ENCODE measurements at places on chromosomes 7 and 10.

DNA sequence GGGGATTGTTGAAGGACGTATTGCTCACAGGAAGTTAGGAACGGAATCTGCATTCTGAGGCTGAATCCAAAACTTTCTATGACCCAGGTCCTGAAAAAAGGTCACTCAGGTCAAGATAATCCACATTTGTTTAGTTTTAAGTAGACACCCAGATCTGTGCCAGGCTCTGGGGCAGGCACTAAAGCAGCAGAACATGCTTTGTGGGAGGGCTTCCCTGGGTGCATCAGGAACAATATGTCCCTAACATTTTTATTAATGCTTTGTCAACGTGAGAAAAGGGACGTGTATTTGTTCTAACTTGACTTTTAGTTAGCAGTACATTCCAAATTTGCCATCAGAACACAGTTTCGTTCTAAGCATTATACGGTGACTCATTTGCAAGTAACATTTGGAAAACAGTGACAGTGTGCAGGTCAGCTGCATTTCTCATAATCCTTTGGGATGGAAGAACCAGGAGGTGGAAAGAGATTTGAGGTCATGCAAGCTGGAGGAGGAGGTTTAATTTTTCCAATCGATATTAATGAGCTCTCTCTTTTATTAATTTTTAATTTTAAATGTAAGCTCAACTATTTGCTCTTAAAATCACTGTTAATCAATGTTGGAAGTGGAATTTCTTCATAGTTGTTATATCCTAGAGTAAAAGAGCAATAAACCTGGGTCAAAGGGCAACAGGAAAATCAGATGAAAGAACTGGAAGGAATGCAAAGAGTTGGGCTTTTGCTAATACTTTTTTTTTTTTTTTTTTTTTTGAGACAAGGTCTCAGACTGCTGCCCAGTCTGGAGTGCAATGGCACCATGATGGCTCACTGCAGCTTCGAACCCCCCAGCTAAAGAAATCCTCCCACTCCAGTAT lies 35.0 kb downstream of the TAS2R41 start:
- DNase-seq, result no peak

GRCh38 chr7:137943132-137943551 lies 58.7 kb downstream of the CREB3L2 start:
- no peak for DNase-seq

- DNase-seq, result no peak
These were observed 445.3 kb upstream of the MGMT start for GRCh38 chr10:129021594-129022304.

DNA sequence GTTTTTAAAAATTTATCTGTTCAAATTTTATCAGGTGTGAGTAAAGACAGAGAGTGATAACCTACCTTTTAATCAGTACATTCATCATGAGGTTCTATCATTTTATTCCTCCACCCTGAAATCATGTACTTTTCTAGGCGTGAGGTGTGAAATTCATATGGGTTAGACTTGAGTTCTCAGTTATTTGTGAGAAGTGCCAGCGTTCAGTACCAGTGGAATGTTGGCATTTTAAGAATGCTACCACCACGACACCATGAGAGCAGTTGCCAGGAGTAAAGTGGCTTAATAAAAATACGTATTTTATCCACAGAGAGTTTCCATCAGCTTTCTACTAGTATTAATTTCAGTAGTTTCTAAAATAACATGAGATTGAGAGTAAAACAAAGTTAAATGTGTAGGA lies 104.1 kb upstream of the FERD3L start:
- no peak for DNase-seq

DNA sequence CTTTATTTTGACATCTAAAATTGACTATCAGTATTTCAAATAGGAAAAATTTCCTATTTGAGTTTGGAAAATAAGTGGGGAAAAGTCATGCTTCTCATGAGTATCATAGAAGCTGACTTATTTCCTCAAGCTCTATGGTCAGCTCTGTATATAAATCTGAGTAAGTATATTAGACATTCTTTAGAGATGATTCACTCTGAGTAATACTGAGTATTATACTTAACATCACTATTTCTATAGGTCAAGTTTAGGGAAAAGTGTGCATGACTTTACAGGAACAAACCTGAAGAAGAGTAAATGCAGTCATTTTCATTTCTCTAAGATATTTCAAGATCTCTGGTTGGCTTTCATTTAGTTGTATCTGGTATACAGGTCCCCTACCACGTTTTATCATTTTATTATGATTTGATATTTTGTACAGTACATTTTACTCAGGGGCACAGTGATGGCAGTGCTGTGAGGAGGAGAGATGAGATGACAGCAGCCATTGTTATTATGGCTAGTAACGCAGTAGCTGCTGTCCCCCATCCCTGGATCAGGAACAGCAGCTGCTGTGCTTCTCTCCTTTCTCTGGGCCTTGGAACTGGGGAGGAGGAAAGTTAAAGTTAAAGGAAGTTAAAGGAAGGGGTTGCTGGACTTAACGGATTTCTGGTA lies 15.2 kb downstream of the SND1 start:
- no peak for DNase-seq
